ENCODE measurements at places on chromosomes 1 and 21.

DNA sequence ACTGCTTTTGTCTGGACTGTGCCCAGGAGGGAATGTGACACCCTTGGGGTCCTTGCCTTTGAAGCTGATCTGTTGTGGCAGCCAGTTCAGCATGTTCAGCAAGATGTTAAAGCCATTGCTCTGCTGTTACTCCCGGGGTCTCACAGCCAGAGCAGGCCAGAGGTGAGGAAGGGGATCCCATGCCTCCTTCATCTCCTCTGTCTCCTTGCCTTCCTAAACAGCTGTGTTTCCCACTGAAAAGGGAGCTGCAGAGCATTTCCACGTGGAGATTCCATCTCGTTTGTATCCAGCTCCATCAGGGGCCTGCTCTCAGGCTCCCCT lies 135.8 kb upstream of the COL6A1 start:
- no peak for DNase-seq

DNA sequence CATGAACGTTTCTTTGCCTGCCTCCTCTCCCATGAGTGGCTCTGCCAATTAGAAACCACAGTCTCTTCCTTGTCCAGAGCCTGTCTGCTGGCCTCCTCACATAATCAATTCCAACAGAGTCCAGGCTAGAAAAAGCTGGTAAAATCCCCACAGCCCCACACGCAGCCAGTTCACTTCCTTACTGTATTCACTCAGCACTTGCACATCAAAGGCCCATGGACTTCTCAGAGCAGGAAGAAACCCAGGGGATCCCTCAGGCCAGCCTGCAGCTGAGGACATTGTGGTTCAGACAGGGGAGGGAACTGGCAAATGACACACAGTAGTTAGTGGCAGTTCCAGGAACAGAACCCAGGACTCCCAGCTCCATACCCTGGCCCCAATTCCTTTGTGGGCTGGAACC lies 171.6 kb upstream of the EDN2 start:
- no peak for DNase-seq

DNA sequence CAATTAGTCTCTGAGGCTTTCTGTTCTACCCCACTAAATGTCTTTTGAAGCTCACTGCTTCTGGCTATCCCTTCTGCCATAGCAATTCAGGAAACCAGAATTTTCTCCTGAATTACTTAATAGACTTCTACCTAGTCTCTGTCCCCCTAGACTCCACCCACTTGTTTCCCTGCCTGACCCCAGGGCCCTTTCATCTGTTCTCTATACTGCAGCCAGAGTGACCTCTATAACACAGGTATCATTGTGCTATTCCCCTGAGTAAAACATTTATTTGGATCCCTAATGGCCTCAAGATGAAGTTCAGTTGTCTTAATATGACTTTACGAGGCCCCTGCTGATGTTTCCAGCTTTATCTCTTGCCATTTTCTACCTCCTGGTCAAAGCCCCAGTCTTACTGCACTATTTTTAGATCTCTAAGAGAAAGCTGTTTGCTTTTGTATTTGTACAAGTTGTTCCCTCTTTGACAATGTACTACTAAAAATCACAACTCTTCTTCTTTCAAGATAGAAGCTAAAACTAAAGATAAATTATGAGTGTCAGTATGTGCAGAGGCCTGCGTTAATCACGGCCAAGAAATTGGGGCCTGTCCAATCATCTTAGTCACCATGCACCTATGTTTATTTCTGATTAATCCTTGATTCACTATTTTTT lies 54.5 kb downstream of the ATP1B1 start:
- DNase-seq = no peak

GRCh38 chr1:107552781-107553180 lies 411.9 kb downstream of the NTNG1 start:
- DNase-seq = no peak

GRCh38 chr1:88634538-88634937 lies 49.5 kb upstream of the PKN2 start:
- DNase-seq = no peak

DNA sequence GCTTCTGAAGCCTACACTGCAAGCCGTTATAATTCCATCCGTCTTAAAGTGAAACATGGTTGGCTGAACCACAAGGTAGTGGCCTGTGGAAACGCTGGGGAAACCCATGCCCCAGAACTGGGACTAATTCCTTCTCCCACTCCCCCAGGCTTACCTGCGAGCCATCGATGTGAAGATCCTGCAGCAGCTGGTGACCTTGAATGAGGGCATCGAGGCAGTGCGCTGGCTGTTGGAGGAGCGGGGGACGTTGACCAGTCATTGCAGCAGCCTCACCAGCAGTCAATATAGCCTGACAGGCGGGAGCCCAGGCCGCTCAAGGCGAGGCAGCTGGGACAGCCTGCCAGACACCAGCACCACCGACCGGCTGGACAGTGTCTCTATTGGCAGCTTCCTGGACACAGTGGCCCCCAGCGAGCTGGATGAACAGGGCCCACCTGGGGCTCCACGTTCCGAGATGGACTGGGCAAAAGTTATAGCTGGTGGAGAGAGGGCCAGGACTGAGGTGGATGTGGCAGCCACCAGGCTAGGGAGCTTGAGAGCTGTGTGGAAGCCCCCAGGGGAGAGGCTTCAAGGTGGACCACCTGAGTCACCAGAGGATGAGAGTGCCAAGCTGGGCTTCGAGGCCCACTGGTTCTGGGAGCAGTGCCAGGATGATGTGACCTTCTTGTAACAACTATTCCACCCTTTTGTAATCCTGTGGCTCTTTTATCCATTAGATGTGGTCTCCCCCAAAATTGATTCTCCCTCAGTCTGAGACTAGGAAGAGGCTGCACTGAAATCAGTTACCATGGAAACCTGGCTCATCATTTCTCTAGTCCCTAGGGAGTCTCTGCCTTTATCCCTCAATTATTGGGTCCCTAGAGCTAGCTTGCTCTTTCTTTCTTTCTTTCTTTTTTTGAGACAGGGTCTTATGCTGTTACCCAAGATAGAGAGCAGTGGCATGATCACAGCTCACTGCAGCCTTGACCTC lies 16.7 kb downstream of the LURAP1 start:
- DNase-seq = no peak

DNA sequence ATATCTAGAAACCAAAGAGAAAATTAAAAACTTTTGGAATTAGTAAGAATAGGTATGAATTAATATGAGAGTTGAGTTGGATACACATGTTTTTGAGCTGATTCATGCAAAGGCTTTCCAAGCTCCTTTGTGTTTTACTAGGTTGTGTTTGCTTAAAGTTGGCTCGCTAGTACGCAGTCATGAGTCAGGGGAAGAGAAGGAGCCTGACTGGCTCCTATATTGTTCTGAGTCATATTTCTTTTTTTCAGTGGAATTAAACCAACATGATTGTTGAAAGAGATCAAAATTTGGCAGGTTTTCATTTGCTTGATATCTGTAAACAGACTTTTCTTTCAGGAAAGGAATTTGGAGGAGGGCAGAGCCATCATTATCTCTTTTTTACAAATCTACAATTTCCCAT lies 66.7 kb downstream of the MAGI3 start:
- DNase-seq = no peak

- no peak for DNase-seq
Measured at GRCh38 chr1:116127123-116127847, 16.1 kb downstream of the MAB21L3 start.

DNA sequence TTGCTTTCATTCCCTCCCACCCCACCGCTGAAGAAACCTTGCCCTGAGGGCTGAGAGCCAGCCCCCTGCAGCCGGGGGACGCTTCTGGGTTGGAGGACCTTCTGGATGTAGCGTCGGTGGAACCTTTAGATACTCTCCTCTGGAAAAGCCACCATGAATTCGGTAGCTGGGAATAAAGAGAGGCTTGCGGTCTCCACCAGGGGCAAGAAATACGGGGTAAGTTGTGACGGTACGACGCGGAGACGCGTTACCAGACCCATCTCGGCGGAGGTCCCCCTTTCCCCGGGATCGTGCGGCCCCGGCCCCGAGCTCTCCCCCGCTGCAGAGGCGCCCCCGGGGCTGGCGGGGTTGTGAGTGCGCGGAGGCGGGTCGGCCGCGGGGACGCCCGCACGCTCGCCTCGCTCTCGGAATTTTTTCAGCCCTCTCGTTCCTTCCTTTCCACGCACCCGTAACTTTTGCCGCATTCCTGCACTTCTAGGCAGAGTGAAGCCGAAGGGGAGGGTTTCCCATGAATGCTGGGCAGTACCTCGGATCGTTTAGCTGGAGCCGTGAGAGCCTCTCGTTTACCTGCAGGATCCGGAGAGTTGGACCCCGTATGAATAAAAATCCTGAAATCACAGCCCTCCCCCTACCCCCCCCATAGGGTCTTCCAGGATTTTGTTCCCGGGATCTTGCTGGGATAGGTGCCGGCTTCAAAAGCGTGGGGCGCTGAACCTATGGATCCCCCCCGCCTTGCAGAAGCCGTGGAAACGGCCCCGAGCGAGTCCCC lies 671 bp downstream of the KIF26B start:
- DNase-seq = peak; percentile 80

DNA sequence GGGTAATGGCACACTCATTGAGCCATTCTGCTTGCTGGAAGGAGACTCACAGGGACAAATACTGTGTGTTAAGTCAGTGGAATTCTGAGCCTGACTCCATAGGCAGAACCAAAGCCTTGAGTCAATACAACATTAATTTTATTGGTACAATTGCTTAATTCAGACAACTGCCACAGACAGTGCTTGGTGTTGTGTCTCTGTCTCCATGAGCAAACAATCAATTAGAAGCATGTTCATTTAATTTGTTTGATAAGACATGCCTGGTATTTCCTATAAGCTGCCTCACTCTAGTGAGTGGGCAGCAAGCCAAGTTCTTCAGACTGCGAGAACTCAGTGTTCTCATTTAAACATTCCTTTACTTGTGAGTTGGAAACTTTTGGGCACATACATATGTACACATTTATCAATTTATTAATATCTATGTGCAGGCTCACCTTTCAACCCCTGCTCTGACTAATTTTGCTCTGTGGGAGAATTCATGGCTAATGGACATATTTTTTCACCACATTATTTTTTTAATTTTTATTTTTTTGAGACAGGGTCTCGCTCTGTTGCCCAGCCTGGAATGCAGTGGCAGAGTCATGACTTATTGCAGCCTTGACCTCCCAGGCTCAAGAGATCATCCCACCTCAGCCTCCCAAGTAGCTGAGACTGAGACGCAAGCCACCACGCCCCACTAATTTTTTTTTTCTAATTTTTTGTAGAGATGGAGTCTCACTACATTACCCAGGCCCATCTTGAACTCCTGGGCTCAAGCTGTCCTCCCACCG lies 4.5 kb upstream of the SRSF10 start:
- DNase-seq = peak; percentile 54

- DNase-seq = no peak
Measured at GRCh38 chr1:86699186-86699585, 5.2 kb upstream of the SH3GLB1 start.

- DNase-seq = no peak
Measured at GRCh38 chr1:202150187-202150586, 5.7 kb upstream of the ARL8A start.

- DNase-seq = no peak
Measured at GRCh38 chr1:56074007-56074651, 505.2 kb downstream of the PLPP3 start.

- no peak for DNase-seq
Measured at GRCh38 chr1:240776237-240776636, 164.3 kb upstream of the GREM2 start.

GRCh38 chr1:15476927-15477326 lies 1.0 kb downstream of the CELA2B start:
- DNase-seq = no peak
